AML-193 (cell line): ENCODE measurements at places on chromosomes 3 and 15.

DNA sequence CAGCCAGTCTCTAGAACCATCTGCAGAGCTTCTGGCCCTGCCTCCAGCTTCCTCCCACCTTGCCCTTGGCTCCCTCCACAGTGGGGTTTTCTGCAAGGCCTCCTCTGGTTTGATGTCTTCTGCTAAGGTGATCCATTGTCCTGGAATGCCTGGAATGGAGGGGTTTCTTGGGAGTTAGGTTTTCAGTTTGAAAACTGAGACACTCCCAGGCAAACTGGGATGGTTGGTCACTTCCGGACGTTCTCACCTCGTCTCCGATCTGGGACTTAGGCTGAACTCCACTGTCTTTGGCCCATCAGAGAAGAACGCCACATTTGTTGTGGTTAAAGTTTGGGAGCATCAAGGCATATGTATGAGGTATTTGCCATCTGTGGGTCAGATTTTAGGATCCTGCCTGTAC is 77.4 kb upstream of the KLHL25 start:
- no peak for DNase-seq

- no peak for DNase-seq
Measured at GRCh38 chr3:35658686-35659085, 19.4 kb downstream of the ARPP21 start.

- no peak for DNase-seq
Measured at GRCh38 chr3:8319935-8320634, 181.5 kb upstream of the LMCD1 start.

DNA sequence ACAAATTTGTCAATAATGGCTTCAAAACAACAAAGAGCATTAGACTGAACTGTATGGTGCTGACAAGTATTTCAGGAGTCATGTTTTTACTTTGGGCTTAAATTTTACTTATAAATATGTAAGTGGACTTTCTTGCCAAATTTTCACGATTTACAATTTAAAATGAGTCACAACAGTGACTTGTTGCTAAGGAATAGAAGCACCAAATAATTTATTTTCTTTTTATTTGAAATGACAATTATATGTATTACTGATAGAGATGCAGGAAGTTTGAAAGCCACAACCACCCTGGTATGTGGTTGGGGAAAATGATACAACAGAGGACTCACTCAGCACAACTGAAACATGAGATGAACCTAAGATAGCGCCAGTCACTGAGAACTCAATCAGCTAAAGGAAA is 90.3 kb downstream of the FMN1 start:
- peak; percentile 4 for DNase-seq

DNA sequence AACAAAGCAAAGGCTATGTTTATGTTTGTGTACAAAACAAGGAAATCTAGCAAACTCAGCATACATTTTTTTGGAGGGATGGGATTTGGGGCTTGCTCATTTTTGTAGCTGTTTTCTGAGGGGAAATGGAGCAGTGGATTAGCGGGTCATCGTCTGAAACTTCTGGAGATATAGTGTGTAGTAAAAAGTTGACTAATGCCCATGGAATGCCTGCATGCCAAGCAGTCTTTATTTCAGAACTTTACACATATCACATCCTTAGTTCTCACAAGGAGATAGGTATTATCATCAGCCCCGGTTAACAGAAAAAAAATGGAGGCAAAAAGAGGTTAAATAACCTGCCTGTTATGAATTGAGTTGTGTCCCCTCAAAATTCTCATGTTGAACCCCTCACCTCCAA is 47.1 kb downstream of the ATP13A4 start:
- no peak for DNase-seq

GRCh38 chr3:24290596-24290995 is 204.1 kb downstream of the THRB start:
- no peak for DNase-seq

- DNase-seq: peak; percentile 79
Measured at GRCh38 chr15:31215490-31216214, 111.0 kb upstream of the KLF13 start.

- DNase-seq: no peak
Measured at GRCh38 chr15:27993996-27994780, 104.9 kb downstream of the OCA2 start.

DNA sequence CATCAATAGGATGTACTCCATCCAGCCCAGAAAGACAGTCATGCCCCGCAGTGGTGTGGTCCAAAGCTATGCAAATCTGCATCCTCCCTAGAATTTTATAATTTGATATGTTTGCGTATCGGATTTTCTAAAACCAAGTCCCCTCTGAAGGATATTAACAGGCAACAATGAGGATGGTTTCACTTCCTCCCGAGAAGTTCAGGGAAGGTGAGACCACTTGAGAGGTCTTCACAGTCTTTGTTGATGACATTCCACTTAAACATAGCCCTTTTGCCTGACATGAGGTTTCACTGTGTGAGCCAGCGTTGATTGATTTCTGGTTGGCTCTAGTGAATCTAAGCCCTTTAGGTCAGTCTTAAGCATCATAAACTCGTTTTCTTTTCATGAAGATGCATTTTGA is 276.1 kb downstream of the NR2F2 start:
- DNase-seq: no peak

- peak; percentile 97 for DNase-seq
Measured at GRCh38 chr15:51585986-51586385, 36.6 kb downstream of the DMXL2 start.

- no peak for DNase-seq
Measured at GRCh38 chr15:71939981-71940588, 129.7 kb downstream of the NR2E3 start.
